ENCODE measurements at places on chromosomes 5 and 9.

DNA sequence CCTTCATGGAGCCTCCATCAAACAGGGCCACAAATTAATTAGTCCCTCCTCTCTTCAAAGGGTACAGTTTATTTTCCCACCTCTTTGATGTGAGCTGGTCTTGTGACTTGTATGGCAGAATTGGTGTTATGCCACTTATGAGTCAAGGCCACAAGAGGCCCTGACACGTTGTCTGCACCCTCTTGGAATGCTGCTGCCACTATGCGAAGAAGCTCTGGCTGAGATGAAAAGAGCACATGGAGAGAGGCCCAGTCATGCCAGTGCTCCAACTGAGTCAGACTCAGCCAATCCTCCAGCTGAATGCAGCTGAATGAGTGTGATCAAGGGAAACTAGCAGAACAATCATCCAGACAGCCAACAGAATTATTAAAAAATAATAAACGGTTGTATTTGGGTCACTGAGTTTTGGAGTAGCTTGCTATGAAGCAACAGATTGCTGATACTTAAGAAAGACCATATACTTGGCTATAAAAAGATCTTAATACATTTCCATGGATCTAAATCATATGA is 128.3 kb downstream of the MARCHF11 start:
- no peak for DNase-seq

DNA sequence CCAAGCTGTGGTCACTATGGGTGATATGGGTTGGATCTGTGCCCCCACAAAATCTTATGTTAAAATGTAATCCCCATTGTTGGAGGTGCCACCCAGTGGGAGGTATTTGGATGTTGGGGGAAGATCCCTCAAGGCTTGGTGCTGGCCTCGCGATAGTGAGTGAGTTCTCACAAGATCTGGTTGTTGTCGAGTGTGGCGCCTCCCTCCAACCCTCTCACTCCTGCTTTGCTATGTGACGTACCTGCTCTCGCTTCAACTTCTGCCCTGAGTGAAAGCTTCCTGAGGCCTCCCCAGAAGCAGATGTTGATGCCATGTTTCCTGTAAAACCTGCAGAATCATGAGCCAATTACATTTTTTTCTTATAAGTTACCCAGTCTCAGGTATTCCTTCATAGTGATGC is 35.5 kb downstream of the UGT3A2 start:
- DNase-seq: no peak

- no peak for DNase-seq
Observed at GRCh38 chr5:90356176-90356575, 53.4 kb downstream of the CETN3 start.

DNA sequence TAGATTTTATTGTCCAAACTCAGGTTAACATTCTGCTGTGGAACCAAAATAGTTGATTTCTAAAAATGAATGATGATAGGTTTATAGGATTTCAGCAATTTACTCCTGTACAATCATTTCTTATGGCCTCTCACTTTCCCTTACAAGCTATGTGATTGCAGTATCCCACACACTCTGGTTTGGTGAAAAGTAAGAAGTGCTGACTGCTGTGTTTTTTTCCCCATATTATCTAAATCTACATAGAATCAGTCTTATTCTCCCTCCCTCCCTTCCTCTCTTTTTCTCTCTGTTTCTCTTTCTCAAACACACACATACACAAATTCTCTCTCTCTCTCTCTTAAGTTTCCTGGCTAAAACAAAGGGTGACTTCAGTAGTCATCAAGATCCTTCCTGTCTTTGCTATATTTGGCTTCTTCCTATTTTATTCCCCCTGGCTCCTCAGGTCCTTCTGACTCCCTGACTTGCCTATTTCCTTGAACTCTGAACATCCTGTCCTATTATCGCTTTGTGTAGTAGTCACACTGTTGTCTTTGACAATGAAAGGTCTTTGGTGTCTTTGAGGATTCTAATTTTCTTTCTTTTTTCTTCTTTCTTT is 55.9 kb upstream of the HAPLN1 start:
- no peak for DNase-seq

DNA sequence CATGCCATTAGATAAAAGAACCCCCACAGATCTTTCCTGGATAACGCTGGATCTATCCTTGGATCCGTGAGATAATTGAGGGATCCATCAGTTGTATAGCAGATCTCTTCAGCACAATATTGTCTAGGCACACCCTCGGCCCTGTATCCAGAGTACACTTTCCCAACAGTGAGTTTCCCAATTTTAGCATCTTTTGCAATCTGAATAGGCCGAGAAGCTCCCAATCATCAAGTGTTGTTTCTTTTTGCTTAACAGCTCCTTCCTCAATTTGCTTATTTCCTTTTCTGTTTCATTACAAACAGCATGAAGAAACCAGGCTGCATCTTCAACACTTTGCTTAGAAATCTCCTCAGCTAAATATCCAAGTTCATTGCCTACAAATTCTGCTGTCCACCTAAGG is 4.4 kb upstream of the SPTLC1 start:
- DNase-seq: no peak

- DNase-seq: no peak
Observed at GRCh38 chr9:117412841-117413240, 2.0 kb downstream of the ASTN2 start.

GRCh38 chr9:3787628-3788027 is 261.8 kb upstream of the RFX3 start:
- DNase-seq: no peak

GRCh38 chr9:92980085-92980745 is 32.9 kb downstream of the FGD3 start:
- DNase-seq: no peak

DNA sequence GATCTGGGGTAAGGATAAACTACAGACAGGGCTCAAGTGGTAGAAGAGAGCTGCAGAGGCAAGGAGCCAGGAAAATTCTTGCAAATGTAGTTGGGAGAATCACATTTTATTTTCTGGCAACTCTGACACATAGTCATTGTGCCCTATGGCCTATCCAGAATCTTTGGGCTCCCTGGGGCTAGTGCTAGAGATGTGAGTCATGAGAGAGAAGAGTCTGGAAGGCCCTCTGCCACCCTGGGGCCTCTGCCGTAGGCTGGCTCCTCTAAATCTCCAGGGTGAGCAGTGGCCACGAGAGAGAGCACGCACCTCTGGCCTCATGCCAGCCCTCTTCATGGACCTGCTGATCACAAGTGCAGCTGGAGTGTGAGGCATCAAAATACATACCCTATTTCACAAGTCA is 74.3 kb upstream of the SSBP2 start:
- peak; percentile 72 for DNase-seq

GRCh38 chr9:78848061-78848460 is 551.1 kb downstream of the PSAT1 start:
- DNase-seq: no peak

- DNase-seq: peak; percentile 66
Observed at GRCh38 chr9:6681147-6681956, 35.8 kb upstream of the GLDC start.

GRCh38 chr5:126497506-126497905 is 74.3 kb downstream of the GRAMD2B start:
- no peak for DNase-seq

DNA sequence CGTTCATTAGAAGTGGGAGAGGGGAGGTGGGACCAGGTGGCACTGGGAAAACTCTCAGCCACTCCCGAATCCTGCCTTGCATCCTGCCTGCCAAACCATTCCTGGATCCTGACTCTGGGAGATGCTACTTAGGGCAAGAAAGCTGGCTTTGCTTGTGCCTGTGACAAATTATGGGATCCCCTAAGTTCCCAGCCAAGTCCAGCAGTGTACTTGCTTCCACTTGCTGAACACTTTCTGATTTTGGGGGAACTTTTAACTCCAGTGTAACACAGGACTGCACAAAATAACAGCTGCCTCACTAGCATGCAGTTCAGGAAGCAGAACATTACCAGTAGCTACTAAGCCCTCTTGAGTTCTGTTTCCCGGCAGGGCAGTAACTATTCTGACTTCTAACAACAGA is 12.5 kb upstream of the NKX2-5 start:
- DNase-seq: no peak

GRCh38 chr9:607417-607816 is 234.1 kb upstream of the DMRT1 start:
- DNase-seq: no peak

DNA sequence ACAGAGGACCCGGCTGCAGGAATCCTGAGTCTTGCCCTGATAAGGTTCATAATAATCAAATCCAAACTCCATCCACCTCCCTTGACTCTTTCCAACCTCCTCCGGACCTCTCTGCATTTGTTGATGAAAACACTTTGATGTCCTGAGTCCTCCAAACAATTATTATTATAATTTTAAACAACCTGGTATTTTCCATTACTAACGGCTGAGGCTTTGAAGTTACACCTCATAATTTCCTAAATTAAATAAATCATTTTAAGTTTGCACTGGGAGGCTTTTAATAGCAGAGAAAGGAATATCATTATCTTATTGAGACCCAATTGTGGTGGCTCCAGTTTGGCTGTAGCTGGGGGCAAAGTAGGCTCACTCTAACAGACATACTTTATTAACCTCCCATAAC is 9.5 kb downstream of the MSX2 start:
- DNase-seq: no peak

- no peak for DNase-seq
Observed at GRCh38 chr9:6034954-6035353, 19.5 kb upstream of the RANBP6 start.

DNA sequence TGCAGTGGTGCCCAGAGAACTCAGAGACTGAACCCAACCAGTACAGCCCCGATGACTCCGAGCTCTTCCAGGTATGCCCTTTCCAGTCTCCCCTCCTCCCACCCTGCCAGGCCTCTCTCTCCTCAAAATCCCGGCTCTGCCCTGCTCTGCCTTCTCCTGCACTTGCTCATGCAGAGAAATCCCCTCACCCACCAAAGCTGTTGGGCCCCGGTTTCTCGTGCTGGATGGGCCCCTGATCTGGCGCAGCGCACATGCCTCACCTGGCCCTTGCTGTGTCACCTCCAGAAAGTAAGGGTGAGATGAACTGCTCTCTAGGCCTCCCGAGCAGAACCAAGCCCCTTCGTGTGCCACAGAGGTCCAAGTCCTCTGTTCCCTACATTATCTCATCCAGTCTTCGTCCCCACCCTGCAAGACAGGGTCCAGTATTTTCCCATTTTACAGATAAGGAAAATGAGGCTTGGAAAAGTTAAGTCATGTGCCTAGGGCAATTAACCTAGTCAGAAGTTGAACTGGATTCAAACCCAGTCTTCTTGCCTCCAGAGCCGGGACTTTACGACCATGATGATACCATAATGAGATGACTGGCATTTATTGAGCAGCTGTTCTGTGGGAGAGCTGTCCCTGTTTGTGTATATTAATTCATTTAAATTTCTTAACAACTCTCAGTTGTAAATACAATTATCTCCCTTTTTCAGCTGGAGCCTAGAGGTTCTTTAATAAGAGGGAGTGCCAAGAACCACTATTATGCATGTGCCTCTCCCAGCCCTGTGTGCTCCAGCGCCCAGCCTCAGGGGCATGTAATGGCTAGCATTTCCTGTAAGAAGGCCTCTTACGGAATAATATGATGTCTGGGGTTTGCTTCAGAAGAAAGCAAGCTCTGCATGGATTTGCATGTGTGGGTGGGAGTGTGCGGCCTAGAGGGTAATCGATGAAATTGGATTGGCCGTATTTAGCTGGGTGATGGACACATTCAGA is 90.7 kb downstream of the PPARGC1B start:
- no peak for DNase-seq

DNA sequence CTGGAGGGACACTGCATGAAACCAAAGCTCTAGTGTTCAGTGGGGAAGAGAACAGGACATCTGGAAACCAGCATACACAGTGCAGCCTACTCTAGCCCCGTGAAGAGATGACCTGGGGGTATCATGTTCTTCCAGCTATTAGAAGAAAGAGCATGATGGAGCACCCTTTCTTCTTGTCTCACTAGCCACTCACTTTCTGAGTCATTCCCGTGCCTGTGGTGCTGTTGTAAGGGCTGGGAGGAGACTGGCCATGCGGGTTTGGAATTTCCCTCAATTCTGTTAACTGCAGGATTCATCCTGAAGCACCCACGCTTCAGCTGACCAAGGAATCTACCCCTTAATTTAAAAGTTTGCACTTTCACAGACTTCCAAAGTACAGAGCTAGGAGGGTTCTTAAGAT is 137.0 kb downstream of the COL23A1 start:
- no peak for DNase-seq

- no peak for DNase-seq
Observed at GRCh38 chr9:96758845-96759673, 18.8 kb downstream of the ZNF510 start.

GRCh38 chr5:124952566-124952965 is 206.1 kb upstream of the ZNF608 start:
- no peak for DNase-seq

DNA sequence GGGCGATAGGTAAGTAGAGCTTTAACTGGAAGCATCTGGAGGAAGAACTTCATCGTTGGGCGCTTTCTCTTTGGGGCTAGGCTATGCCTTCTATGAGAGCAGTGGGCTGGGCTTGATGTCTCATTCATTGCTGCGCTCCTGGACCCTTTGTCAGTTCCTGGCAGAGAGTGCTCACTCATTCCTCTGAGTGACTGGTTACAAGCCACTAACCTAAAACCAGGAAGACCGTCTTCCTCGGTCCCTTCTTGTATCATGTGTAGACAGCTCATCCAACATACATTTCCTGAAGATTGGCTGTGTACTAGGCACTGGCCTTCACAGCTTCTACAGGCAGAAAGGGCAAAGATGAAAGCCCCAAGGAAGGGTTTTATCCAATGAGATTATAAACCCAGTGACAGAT is 6.4 kb downstream of the SWI5 start:
- no peak for DNase-seq

GRCh38 chr5:169041180-169041579 is 259.8 kb downstream of the SLIT3 start:
- DNase-seq: no peak

DNA sequence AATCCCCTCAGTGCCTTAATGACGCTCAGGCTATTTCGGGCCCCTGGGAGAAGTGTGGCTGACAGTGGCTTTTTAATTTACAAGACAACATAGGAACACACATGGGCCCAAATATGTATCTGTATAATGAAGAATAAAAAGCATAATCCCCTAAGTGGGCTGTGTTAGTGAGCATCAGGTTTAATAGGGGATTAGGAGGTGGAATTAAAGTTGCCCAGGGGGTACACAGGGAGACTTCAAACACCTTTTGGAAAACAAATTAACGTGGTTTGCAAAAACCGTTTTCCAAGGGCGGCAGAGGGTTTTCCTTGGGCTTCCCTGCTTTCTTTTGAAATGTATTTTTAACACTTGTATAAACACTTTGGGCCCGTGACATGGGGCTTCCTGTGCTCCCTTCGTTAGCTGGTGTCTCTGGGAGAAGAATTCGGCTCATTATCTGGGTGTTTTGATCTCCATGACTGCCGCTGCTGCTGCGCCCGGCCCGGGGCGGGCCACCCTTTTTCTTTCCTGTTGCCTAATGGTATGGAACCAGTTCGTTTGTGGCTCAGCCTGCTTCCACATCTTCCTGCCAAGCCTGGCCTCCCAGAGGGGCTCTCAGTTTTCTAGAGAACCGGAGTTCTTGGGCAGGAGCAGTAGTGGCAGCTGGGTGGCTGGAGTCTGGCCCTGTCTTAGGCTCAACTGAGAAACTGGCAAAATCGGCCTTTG is 173.0 kb downstream of the MACROH2A1 start:
- no peak for DNase-seq

DNA sequence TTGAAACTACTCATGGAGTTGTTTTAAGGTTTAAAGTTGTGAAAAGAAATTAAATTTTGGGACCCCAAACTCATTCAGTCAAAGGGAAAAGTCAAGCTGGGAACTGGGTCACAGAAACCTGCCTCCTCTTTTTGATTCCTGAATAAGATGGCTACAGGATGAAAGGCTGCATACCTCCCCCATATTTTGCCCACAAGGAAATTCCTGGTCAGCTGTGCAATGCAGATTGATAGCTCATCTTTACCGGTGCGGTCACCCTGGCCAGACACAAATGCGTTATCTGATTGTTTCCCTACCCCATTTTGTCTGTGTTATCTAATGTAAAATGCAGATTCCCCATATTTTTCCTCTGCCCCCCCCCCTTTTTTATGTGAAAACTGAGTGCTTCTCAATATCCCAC is 1.3 kb downstream of the HAVCR2 start:
- no peak for DNase-seq

All from SHP77 treated with DMSO at 0.1 percent for 48 hours (cell line).